Fibroblast of skin of back (primary cell): ENCODE measurements at places on chromosomes 13 and 19.
A peak's percentile ranks its signal among the peaks of the same experiment; 100 is the strongest.

DNA sequence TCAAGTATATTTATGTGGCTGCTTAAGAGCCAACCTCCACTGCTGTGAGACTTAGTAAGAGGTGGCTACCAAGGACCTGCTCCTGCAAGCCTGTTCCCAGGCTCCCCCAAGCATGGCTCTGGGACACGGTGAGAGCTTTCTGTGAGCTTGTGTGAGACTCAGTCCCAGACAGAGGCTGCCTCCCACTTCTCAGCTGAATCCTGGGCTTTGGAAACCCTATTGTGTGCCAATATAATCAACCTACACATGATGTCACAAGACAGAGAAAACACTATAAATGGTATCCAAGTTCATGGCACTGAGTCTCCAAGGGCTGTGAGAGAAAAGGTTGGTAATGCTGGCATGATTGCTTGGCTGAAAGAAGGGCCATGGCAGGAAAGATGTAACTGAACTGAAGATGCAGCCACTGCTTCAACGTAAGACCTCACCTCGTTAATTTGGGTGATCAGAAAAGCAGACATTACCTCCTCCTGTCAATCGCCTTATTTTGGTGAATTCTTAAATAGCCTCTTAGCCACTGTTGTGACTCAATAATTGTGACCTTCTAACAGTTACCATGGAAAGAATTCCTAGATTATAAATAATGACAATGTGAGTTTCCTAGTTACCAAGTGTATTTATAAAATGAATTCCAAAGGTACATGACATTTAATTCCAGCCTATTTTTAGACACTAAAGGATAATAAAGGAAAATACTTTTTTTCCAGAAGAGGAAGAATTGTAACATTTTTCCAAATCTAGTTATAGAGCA lies 332.0 kb downstream of the IRS2 start:
- DNase-seq, result peak; percentile 79

DNA sequence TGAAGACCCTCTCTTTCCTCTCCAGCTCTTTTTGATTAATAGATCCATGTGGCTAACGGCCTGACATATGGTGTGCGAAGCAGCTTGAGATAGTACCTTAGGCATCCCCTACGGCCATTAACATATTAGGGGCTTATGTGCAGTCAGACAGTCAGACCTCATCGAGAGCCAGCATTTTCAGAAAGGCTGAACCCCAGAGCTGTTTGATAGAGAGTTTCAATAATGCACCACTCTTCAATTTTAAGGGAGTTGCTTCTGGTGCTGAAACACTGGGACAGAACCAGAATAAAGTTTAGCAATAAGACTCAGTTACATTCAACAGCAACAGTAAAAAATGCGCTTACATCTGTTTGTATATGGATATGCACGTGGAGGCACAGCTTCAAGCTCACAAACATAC lies 10.8 kb downstream of the POU4F1 start:
- no peak for DNase-seq

DNA sequence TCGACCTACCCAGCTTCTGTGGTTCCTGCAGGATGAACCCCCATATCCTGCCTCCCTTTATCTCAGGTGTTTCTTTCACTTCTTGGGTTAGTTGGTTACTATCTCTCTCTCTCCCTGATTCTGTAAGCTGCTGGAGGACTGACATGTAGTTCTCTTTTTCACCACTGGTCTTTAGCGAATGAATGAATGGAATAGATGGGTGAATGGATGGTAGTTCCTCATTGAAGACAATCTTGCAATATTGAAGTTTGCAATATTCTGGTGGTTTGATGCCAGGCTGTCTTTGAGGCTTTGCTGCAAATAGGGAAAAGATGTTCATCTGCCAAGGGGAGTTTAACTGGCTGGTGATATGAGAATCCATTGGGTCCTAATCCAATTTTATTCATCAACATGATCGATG lies 120.2 kb downstream of the UBL3 start:
- DNase-seq, result no peak

GRCh38 chr19:56350416-56351045 lies 35.9 kb upstream of the ZSCAN5A start:
- peak; percentile 54 for DNase-seq

- no peak for DNase-seq
Measured at GRCh38 chr19:53951436-53951835, 11.3 kb upstream of the CACNG8 start.

- DNase-seq, result peak; percentile 71
Measured at GRCh38 chr13:43316946-43317353, 293.6 kb downstream of the DNAJC15 start.

- DNase-seq, result no peak
Measured at GRCh38 chr13:20373861-20374260, 141.7 kb upstream of the GJB6 start.

- DNase-seq, result peak; percentile 78
Measured at GRCh38 chr13:50677687-50678463, 165.6 kb downstream of the DLEU7 start.

- no peak for DNase-seq
Measured at GRCh38 chr13:40666933-40667621, 636 bp upstream of the FOXO1 start.

DNA sequence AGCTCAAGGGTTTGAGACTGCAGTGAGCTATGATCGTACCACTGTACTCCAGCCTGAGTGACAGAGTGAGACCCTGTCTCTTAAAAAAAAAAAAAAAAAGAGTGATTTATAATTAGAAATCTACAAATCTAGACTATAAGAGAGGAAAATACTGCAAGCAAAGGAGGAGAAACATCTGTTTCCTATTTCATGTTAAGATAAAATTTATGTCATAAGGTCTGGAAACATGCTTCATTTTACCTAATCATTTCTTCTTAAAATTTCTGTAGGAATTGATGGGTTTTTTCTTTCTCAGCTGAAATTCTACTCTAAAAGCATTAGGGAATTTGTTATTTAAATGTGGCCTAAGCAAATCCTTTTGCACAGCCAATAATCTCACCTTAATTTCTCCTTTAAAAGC lies 53.2 kb downstream of the C13orf42 start:
- DNase-seq, result no peak

- no peak for DNase-seq
Measured at GRCh38 chr13:111852725-111853518, 214.0 kb upstream of the SOX1 start.

DNA sequence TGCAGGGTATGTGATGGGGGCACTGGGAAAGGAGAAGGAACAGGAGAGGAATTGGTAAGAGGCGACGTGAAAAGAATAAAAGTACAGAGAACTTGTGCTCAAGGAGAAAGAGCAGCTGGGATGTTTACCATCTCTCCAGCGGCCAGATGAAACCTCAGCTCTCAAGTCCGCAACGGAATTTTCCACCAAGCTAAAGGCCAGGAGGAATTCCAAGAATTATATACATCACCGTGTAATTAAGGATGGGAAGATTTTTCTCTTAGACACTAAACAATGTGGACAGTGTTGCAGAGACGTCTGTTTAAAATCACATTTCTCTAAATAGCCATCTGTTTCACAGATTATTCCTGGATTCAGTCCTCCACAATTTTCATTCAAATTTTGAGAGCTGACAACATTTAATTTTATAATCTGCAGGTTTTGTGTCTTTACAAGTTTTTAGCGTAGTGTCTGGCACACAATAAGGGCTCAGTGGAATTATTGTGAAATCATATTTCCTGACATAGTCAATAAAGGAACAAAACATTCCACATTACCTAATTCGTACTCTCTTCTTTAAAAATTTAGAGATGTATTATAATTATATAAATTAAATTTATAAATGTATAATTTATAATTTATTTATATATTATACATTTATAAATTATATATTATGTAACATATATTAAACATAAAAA lies 23.0 kb upstream of the USP29 start:
- DNase-seq, result no peak

- no peak for DNase-seq
Measured at GRCh38 chr13:48369988-48370387, 42.9 kb downstream of the LPAR6 start.

- peak; percentile 86 for DNase-seq
Measured at GRCh38 chr19:588093-588740, 1.5 kb upstream of the HCN2 start.

- no peak for DNase-seq
Measured at GRCh38 chr13:49052813-49053212, 77.1 kb downstream of the FNDC3A start.

DNA sequence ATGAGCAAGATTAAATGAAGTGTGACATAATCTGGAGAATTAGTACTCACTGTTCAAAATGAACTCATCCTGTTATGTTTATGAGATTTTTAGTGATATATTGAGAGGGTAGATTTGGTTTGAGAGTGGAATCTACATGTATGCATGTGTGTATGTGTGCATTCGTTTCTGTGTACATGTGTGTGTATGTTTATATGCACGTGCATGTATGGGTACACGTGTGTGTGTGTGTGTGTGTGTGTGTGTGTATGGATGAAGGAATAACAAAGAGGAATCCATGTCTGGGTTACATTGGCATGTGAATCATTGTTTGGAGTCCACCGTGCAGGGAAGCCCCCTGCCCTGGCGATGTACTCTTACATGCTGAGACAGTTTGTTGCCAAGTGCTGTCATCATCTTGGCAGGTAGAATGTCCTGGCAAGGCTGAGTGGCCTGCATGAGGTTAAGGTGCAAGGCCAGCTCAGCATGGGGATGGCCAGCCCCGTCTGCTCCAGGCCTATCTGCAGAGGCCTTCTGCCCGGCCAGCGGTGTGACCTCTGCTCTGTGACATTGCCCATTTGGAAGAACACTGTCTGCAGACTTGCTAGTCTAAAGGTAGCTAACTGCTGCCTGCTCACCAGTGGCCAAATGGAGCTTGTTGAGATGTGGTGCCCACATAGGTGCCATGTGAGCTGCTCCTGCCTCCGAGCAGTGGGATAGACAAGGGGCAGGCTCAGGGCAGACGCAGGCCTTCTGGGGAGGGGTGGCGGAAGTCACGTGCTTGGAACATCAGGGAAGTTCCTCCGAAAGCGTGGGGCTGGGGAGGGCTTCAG lies 222.3 kb downstream of the TEX29 start:
- no peak for DNase-seq

GRCh38 chr19:46076031-46076880 lies 35.5 kb upstream of the IGFL4 start:
- no peak for DNase-seq

- DNase-seq, result no peak
Measured at GRCh38 chr13:95124959-95125358, 176.3 kb downstream of the ABCC4 start.

DNA sequence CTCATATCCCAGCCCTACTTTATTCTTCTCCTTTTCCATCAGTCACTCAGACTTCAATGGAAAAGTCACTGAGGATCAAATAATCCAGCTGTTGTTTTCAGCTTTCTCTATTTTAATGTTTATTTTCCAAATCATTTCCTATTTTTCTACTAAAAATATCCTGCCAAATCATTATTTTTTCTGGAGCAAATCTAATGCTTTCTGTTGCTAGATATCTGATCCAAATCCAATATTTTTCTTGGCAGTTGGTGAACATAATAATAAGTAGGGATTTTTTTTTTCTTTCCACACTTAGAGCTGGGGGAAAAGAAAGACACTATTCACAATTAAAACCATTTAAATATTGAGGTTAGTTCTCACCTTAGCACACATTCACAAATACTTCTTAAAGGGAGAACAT lies 656.1 kb downstream of the DACH1 start:
- no peak for DNase-seq

- no peak for DNase-seq
Measured at GRCh38 chr13:31048521-31048920, 113.2 kb downstream of the HSPH1 start.

DNA sequence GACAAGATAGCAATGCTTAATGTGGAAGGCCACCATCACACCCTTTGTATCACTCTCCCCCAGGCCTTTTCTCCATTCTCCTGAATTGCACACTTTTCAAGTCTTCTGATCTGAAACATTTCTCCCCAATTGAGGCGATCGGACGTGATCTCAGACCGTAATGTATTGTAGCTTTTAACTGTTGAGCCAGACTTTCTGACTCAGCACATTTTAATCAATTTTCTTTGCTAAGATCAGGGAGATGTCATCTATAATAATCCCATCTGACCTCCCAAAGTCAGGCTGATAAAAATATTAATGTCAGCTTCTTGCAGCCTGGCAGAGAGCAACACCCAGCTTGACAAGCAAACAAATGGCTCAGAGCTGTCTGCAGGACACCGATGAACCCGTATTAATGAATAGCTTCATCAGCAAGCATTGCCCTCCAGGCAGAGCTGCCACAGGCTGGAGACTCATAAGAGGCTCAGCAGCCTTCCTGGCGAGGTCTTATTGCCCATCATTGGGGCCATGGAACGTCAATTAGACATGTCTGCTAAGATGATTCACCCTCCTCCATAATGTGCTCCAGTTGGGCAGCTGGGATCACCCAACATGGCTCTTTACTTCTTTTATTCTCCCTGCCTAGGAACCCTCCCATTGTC lies 60.2 kb upstream of the UQCRFS1 start:
- DNase-seq, result no peak

DNA sequence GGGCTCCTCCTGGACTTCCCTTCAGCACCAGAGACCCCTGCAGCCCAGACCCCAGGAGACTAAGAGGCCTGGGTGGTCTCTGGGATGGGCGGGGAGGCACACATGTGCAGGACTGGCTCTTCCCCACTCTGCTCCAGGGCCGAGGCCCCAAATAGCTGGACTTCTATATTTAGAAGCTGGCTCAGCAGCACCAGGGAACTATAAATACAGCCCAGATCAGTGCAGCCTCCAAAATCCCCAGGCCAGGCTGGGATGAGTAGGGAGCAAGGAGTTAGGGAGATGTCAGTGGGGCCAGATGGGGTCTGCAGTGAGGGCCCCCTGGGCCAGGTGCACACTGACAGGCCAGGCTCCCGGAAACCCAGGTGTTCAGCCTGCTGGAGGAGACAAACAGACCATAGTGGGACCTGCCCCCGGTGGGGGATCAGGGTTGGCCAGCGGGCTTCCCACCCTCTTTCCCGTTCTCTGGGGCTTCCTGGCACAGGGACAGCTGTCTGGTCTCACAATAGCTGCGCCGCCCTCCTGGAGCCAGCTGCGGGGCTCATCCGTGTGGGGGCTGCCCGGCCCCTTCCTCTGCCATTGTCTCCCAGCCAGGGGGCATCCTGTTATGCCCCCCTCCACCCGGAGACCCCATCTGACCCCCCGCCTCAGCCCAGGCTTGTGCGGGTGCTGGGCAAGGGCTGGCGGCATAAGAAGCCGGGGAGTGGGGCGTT lies 5.5 kb upstream of the ADGRE5 start:
- peak; percentile 69 for DNase-seq

GRCh38 chr13:82963226-82964099 lies 918.8 kb downstream of the SLITRK1 start:
- DNase-seq, result peak; percentile 65

DNA sequence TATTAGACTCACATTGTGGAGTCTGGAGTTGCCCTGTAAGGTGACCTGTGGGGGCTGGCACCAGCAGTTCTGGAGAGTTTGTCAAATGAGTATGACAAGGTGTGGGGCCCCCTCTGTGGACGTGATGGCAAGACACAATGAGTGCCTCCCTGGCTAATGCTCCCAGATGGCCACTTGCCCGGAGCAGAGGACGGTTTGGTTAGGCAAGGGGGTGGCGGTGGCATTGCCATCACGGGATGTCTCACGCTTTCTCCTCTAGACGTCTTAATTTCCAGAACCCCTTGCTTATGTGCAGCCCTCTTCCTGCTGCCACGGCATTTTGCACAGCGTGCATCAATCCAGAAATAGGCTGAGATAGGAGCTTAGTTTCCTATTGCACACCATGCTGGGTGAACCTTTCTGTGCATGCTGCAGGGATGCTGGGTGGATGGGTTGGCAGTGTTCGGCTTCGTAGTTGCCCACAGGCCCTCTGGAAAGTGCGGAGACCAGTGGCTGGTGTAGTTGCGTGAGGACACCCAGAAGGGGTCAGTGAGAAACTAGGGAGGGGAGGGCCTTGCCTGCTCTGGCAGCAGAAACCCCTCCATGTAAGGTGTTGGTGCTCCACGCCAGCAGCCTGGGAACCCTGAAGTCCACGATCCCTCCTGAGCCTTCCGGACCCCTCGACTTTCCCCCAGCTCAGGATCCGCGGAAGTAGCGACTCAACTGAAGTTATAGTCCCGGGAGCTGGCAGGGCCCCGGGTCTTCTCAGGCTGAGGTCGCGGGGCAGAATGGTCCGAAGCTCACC lies 18.1 kb upstream of the LRP3 start:
- DNase-seq, result peak; percentile 41
